ENCODE measurements at places on chromosomes 3 and 15.

DNA sequence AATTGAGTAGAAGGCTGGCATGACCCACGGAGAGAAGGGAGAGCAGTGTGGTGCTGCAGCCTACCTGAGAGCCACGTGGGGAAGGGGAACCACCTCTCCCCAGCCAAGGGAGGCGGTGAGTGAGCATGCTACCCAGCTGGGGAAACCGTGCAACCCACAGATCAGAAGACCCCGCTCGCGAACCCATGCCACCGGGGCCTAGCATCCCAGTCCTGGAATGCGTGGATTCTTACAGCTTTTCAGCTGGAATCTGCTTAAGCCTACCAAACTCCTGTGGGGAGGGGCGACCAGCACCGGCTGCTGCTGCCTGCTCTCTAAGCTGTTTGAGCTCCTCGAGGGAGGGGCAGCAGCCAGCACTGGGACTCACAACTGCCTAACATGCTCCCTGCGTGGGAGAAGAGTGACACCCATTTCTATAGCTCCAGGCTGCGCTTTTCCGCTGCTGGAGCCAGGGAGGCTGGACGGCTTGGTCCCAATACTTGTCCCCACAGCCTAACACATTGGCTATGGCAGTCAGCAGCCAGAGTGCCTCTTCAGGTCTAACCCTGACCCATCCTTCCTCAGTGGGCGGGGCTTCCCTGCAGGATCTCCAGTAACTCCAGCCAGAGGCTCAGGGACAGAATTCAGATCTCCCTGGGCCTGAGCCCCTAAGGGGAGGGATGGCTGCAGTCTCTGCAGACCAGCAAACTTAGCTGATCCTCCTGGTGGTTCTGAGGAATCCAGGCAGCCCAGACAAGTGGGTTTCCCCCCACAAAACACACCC is 20.0 kb upstream of the TEX55 start:
- DNase-seq = no peak

- DNase-seq = no peak
These were observed 153.9 kb downstream of the GHSR start for GRCh38 chr3:172294223-172294806.

GRCh38 chr3:87694678-87695077 is 364.1 kb downstream of the CGGBP1 start:
- DNase-seq = no peak

- DNase-seq = no peak
These were observed 73.7 kb downstream of the DNAJB8 start for GRCh38 chr3:128392818-128393544.

- DNase-seq = no peak
These were observed 128.4 kb upstream of the IGSF10 start for GRCh38 chr3:151589311-151589710.

DNA sequence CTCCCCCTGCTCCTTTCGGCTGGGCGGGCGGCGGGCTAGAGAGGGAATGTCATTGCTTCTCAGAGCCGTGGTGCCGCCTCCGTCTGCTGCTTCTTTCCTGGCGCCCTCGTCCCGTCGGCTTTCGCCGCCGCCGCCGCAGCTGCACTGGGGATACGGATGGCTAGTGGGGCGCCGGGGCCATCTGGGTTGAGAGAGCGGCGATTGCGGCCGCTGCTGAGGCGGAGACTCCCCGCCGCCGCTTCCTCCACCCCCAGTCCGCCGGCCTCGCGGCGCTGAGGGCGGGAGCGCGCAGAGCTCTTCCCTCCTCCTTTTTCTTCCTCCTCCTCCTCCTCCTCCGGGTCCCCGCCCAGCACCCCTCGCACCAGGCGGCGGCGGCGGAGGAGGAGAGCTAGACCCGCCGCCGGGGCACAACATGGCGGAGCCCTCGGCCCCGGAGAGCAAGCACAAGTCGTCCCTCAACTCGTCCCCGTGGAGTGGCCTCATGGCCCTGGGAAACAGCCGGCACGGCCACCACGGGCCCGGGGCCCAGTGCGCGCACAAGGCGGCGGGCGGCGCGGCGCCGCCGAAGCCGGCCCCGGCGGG is at the start of gene STT3B:
TSS of gene STT3B (plus strand) at position 339 of the 582 bp plus-strand sequence. CDS start at position 413, 74 bp downstream.
- DNase-seq = peak; percentile 93
